Naive B cell (primary cell): ENCODE measurements at places on chromosomes 2 and 18.

DNA sequence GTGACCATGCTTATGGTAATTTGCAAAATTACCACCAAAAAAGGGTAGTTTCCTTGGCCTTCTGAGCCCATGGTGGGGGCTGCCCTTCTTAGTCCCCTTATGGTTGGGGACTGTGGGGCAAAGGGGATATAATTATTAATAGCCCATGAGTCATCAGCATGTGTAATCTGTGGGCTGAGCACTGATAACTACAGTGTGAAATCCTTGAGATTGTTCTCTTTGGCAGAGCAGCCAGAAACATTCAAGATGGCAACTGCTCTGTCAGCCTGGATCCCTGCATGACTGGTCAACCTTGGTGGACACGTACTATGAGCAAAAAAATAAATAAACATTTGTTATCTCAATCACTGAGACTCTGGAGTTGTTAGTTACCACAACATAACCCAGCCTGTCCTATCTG is 61.3 kb downstream of the MGAT4A start:
- DNase-seq = no peak

- DNase-seq = no peak
Observed at GRCh38 chr2:159600752-159601151, 15.6 kb downstream of the BAZ2B start.

DNA sequence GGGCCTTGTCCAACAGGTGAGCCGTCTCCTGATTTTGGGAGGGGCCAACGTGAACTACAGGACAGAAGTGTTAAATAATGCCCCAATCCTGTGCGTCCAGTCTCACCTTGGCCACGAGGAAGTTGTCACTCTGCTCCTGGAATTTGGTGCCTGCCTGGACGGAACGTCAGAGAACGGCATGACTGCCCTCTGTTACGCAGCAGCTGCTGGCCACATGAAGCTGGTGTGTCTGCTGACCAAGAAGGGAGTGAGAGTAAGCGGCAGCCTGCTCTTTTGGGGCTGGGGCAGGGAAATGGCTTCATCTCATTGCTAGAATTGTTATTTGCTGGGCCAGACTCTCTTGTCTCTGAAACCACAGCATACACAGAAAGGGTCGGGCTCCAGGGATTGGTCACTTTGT is 92.3 kb downstream of the WDSUB1 start:
- DNase-seq = no peak

- DNase-seq = peak; percentile 37
Observed at GRCh38 chr2:179252423-179252822, 12.2 kb downstream of the SESTD1 start.

DNA sequence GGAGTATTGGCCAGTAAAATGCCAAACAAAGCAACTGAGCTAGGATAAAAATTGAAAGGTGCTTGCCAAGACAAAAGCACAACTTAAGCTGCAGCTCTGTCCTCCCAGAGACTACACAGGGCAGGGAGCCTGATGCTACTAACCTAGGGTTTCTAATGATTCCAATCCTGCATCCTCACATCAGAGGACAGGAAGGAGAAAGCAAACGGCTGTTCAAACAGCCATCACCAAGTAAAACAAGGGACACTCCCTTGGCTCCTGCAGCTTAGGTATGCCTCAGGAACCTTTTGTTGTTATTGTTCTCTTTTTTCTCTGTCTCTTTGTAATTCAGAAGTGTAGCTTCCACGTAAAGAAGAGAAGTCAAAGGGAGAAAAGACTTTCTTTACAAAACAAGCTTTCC is 99.5 kb downstream of the TCF4 start:
- DNase-seq = no peak

GRCh38 chr2:25699216-25699615 is 25.8 kb upstream of the DTNB start:
- no peak for DNase-seq

GRCh38 chr2:232772531-232772930 is 3.8 kb downstream of the KCNJ13 start:
- DNase-seq = peak; percentile 30

GRCh38 chr2:47818777-47819176 is 35.8 kb downstream of the MSH6 start:
- DNase-seq = no peak

DNA sequence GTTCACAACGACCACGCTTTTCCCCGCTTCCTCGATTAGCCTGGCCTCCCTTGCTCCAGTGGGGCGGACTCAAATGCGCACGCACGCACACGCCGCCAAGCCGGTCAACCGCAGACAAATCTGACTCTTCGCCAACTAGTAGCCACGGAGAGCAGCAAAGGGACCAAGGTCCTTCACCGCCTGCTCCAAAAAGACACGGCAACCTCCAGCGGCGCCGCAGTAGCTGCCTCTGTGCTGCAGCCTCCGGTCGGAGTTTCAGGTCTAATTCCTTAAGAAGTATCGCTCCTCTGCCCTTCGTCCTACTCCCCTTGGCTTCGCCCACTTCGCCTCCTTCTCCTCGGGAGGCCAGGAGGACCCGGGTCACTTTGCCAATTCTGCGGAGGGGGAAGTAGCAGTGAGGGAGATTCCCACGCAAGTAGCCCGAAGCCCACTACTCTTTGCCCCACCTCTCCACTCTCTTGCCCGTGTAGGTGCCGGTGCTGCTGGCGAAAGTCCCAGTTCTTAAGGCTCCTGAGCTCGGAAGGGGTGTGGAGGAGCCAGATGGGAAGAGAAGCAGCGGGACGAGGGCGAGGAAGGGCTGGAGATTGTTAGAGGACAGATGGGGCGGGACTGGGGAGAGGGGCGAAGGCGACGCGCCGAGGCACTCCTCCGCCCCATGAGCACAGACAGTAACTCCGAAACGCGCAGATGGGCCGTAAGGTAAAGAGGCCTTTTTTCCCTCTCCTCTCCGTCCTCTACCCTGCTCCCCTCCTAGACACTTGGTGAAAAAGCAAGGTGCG is 615 bp downstream of the AKAIN1 start:
- no peak for DNase-seq

GRCh38 chr2:176650104-176650837 is 381.0 kb downstream of the MTX2 start:
- DNase-seq = no peak

DNA sequence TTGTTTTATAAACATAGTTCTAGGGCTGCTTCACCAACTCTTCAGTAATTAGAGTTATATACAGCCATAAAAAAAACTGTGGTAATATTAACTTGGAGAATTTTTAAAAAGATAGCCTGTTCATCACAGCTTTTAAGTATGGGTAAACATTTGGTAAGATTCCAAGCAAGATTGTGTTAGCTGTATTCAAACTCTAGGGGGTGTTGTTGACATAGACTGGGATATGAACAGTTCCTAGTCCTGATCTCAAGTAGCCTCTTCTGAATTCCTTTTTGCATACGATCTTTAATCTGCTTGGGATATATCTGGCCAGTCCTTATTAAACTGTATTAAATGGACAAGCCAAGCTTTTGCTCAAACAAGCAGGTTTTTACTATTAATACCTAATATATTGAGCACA is 13.4 kb downstream of the NOP58 start:
- no peak for DNase-seq

GRCh38 chr2:189370719-189371118 is 70.6 kb upstream of the WDR75 start:
- no peak for DNase-seq

GRCh38 chr18:60981682-60982328 is 351.4 kb upstream of the CDH20 start:
- DNase-seq = no peak

DNA sequence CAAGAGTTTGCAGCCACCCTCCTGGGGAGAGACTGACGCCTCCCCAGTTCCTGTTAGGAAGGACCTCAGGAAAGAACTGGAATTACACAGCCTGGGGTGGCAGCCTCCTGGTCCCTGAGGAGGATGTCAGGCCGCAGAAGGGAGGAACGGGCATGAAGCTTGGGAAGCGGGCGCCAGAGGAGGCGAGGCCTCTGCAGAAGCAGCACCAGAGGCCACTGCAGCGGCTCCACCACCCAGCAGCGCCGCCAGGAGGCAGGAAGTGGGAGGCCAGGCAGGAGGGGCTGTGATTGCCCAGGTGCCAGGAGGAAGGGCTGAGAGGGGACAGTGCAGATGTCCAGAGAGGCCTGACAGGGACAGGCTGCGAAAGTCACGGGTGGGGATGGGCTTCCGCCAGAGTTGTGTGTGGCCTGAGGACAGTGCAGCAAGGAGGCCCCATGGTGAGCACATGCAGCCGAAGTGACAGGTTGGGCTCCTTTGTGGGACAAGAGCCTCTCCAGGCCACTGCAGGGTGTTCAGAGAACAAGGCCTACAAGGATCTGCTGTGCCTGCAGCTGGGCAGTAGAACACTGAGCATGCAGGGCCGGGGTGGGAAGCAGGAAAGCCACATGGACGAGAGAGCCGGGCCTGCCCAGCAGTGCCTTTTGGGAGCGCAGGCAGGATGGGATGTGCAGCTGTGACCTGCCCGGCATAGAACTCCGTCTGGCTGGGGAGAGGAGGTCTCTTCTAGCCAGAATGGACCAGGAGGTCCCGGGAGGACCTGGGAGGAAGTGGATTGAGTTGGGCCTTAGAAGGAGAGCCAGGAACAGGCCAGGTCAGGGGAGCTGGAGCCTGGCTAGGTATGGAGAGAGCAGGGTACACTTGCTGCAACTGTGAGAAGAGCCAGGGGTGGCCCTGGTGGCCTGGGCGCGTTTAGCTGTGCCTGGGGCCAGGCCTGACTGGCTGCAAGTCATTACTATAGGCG is 39.1 kb upstream of the ALPP start:
- DNase-seq = no peak

GRCh38 chr2:13474538-13474937 is 757.8 kb downstream of the TRIB2 start:
- DNase-seq = no peak

DNA sequence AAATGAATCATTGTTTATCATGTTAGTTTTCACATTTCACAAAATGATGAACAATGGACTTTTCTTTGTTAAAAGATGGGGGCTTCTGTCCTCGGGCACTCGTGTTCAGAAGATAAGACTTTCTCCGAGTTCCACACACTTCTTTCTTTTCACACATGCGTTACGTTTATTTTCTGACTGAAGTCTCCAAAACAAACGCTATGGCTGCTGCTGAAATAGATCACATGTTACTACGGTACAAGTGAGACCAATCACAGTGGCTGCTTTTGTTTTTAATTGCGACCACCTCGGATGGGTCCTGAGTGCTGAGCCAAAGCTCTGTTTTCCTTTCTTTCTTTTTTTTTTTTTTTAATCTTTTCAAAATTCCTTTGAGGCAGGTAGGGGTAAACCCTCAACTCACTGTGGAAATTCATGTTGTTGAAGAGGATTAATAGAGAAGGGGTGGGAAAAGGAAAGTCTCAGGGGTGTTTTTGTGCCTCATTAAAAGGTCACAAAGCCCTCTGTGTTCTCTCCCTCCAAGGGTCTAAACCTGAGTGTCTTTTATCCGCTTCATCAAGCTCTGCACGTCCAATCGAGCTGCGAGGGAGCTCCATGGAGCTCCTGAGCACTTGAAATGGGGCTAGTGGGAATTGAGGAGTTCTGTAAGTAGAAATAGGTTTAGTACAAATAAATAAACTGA is 48.2 kb downstream of the ARL4C start:
- no peak for DNase-seq

- DNase-seq = no peak
Observed at GRCh38 chr2:8835279-8835678, 2.1 kb downstream of the KIDINS220 start.

DNA sequence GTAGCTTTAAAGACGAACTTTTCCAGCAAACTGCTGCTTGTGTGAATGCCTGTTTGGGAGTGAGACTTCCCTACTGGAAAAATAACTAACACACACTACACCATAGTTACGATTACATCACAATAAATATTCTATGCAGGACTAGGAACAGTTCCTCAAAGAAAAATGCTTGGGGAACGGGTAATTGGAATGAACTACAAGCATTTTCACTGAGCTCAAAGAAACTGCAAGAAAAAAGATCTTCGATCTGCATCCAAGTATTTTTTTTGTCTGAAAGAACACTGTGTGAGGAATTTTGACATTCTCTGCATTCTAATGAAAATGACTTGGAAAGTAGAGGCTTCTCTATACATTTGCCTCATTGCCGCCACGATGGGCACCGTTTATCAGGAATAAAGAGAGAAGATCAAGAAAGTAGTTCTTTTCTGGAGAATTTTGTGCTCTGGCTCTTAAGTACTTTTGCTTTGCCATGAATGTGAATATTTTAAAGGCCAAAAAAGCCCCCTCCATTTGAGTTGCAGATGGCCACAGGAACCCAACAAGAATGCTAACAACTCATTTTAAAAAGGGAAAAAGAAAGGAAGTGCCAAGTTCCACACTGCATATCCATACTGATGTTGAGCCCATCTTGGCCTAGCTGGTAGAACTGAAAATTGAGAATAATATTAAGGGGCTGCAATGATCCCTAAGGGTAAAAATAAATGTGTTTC is 13.6 kb downstream of the LYPD1 start:
- DNase-seq = no peak
